ENCODE measurements at places on chromosomes 12 and 14.

GRCh38 chr12:108804271-108804953 is 53.0 kb downstream of the SSH1 start:
- no peak for DNase-seq

DNA sequence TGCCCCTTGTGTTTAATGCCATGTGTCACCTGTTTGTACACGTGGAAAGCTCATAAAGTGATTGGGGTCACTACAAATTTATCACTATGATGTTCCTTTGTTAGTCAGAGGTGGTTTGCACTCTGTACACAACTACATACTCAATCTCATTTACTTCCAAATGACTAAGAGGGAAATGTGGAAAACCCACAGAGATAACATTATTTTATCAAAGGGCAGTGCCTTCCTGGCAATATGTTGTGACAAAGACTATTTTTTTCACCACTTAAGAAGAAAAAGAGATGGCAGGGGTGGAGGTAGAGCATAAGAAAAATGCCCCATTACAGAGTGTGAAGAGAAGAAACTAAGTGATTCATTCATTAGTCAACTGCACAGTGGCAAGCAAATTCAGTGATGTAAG is 1064.1 kb upstream of the FLRT2 start:
- no peak for DNase-seq

- no peak for DNase-seq
Measured at GRCh38 chr12:24118668-24119067, 169.2 kb upstream of the SOX5 start.

DNA sequence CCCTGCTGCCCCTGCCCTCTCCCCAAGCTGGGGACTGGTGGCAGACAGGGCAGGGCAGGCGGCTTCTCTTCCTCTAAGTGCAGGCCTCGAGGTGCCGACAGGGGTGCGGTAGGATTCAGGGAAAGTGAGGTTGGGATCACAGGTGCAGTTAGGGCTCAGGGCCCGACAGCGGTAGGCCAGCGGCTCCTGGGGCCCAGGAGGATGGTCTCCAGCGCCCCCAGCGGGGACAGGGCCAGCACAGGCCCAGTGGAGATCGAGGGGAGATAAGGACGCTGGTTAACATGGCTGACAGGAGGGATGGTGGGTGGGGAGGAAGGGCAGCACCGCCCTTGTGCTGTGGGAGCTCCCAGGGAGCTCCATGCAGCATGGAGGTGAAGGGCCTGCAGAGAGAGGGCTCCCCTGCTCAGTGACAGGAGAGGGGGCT is 935 bp upstream of the CRIP1 start:
- DNase-seq, result peak; percentile 20

GRCh38 chr14:21352587-21352986 is 31.2 kb downstream of the SUPT16H start:
- DNase-seq, result peak; percentile 75

DNA sequence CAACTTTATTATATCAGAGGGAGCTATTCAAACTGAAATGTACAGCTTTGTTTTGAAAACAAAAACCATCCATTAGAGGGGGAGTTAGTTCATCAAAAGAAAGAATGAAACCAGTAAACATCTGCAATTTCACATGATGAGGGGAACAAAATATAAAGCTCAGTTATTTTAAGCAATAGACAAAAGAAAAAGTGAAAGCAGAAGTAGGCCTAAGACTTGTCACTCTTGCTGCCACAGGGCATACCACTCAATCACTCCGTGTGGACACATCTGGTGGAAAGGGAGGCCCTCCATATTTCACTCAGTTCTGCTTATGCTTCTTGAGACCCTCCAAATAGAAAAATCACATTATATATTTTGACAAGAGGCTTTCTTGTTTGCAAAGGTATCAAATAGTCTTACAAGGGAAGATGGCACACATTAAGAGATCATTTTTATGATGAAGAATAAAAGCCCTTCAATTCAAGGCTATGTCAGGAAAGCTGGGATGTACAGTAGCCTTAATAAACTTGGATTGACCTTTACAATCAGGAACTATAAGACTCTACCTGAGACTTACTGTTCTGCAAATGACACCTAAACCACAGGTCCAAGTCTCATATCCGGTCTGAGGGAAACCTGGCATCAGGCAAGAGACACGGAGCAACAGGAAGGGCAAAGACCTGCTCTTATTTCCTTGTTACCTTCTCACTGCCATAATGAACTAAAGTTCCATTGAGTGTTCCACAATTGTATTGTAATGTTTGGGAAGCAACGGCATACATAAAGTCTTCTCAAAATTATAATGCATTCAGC is 222.5 kb upstream of the GRIP1 start:
- peak; percentile 29 for DNase-seq

GRCh38 chr12:7137908-7138307 is 7.7 kb downstream of the CLSTN3 start:
- peak; percentile 48 for DNase-seq

GRCh38 chr12:123482876-123483275 is 24.9 kb downstream of the SNRNP35 start:
- DNase-seq, result peak; percentile 18

DNA sequence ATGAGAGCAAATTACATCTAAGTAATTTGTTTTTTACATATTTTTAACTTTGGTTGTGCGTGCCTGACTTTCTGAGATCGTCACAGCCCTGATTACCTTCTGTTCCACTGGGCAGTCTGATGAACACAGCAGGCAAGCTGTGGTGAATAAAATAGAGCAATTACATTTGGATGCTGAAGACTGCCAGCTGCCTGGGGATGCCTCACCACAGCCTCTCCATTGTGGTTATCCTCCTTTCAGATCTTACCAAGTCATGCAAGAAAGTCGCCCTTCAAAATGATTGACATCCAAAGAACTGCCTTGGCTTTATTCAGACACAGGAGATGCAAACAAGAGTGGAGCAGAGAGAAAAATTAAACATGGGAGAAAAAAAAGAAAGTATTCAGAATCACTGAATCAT is 456.6 kb upstream of the TMPO start:
- DNase-seq, result no peak

DNA sequence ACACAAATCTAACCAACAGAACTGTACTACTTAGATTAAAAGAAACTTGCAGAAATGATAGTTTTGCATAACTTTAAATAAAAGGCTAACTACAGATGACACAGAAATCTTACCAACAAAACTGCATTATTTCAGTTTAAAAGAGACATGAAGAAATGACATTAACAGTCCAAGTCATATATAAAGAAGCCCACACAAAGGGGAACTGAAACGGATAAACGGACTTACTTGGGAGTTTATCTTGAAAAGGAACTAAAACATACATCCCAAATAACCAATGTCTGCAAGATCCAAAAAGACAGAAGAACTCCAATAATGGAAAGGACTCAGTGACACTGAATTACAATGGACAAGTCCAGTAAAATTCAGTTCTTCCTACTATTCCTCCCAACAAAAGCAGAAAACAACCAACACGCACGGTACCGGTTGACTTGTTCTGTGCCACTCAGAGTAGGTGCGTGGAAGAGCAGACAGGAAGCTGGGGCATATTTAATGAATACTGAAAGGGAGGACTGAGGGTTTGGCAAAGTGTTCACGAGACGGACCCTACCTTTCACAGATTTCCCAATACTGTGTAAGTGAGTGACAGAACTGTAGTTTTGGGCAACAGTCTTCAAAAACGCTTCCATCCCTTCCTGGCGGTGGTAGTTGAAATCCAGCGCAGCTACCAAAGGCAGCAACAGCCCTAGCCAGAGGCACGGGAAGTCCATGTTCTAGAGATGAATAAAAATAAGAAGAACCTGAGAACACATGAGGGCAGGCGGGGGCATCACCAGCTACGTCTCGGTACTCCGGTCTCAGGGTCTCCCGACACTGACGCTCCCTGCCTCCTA is 627 bp downstream of the CPM start:
- DNase-seq, result peak; percentile 77

DNA sequence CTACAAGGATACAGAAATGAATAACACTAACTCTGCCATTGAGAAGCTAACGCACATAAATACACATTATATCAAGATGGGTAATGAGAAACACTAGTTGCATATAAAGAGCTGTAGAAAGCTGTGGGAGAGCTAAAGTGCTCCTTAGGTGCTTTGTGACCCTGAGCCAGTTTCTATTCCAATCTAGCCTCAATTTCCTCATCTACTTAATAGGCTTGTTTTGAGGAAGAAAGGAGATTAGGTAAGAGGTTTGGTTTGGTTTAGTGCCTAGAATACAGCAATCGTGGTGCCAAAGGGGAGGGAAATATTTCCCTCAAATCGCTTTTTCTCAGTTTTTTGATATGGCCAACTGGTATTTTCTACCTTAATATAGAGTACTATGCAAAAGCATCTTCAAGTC is 994 bp downstream of the SRP54 start:
- peak; percentile 53 for DNase-seq

DNA sequence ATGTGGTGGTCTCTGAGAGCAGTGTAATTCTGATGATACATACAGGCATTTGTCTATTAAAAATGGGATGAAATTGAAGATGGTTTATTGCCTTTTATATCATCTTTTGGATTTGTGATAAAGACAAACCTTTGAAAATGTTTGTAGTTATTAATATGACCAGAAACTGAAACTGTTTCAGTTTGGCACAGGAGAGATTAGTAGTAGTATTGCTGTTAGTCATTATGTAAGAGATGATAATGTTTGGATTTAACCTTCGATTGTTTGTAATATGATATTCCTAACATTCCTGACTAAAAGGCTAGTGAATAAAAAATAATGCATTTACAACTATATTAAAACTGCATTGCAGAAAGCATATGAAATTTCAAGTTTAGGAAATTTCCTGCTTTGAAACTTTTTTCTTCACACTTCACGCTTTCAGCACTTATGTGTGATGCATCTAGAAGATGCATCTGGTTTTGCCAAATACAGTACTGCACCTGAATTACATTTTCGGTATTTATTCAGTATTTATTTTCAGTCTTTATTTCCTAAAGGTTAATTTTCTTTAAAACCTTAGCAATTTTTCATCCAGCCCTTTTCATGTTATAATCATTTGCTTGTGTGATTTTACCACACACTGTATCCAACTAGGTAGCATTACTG is 25.5 kb downstream of the ADIPOR2 start:
- DNase-seq, result no peak

DNA sequence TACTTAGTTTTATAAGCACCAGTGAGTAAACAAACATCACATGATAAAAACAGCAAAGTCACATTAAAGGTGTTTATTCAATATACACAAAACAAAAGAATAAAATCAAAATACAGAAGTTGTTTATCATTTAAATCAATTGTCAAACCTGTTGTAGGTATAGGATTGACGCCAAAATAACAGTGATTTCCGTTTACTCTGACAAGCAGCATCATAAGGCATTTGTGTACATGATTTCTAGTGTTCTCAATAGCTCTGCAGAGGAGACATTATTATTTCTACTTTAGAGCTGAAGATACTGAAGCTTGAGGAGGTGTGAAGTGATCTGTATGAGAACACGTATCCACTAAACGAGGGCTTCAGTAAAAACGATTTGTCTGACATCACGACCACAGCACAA is 171.9 kb downstream of the CCDC59 start:
- no peak for DNase-seq

GRCh38 chr12:121811434-121812319 is 7.9 kb downstream of the SETD1B start:
- peak; percentile 79 for DNase-seq

DNA sequence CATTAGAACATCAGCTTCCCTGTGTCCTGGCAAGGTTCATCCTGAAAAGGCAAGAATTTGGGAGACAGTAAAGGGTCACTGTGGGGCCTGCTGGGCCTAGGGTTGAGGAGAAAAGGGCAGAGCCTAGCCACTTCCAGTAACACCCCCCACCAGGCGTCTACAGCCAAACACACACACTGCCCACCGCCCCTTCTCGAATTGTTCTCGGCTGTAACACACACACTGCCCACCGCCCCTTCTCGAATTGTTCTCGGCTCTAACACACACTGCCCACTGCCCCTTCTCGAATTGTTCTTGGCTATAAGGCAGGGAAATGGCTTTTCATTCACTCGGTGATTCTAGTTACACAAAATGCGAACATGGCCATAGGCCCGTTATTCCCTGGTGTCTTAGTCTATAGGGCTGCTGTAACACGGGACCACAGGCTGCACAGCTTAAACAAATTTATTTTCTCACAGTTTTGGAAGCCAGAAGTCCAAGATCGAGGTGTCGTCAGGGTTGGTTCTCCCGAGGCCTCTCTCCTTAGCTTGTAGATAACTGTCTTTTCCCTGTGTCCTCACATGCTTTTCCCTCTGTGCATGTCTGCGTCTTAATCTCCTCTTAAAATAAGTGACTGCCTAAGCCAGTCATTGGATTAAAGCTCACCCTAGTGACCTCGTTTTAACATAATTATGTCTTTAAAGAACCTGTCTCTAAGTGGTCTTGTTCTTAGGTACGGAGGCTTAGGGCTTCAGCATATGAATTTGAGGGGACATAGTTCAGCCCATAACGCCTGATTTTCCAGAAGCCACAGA is 171.0 kb downstream of the ADGRD1 start:
- no peak for DNase-seq

GRCh38 chr12:106417926-106418910 is 60.7 kb downstream of the POLR3B start:
- DNase-seq, result no peak

- DNase-seq, result no peak
Measured at GRCh38 chr14:49187799-49188198, 398.4 kb downstream of the RPS29 start.
